ENCODE measurements at places on chromosomes 7 and 10. TPM values are rescaled to one million over a fixed set of nuclear protein-coding genes. Genes with fewer than 3 reads are reported as not detected.

GRCh38 chr7:95776561-95777185 lies 4.3 kb downstream of the DYNC1I1 start:
- DNase-seq: no peak

DNA sequence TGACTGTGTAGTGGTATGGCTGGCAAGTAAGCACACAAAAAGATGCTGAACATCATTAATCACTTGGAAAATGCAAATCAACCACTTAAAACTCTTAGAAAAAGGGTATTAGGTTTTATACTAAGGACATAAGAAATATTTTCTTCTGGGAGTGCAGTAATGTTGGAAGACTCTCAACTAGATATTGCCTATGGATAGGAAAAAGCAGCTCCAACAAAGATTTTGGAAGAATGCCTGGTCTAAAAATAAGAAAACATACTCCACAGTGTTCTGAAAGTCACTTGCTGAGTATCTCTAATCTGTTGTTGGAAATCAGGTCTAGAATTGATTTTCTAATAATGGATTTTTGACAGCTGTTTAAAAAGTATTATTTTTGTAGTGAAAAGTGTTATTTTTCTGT lies 50.8 kb upstream of the PHYHIPL start:
- DNase-seq: no peak

DNA sequence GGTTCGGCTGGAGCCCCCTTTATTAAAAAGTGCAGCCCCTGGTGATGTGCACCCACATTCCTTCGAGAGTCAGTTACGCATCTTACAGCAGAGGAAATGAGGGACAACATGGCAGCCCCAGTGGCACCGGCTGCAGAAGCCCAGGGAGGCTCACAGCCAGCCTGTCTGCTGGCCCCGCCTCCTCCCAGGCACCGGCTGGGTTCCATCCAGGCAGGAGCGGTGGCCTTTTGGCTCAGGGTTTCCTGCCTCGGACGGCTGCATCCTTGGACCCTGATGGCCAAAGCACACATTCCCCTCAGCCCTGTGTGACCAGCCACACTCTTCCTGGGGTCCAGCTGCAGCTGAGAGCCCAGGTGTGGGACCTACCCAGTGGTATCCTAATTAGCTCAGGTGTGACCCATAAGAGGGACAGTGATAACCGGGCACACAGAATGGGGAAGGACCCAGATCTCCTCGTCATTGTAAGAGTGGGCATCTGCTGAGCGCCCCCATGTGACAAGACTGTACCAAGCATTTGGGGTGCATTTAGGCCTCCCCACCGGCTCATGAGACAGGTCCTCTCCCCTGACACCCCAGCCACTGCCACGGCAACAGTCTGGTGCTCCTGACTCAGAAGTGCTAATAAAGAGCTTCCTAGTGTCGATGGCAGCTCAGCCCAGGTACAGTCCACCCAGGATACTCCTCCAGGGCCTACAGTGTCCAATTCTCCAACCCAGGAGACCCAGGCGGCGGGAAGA lies 63.3 kb upstream of the CHST15 start:
- no peak for DNase-seq

- no peak for DNase-seq
Observed at GRCh38 chr7:24152877-24153472, 131.0 kb upstream of the NPY start.

- no peak for DNase-seq
Observed at GRCh38 chr7:64625114-64626082, 40.5 kb upstream of the ZNF107 start.

DNA sequence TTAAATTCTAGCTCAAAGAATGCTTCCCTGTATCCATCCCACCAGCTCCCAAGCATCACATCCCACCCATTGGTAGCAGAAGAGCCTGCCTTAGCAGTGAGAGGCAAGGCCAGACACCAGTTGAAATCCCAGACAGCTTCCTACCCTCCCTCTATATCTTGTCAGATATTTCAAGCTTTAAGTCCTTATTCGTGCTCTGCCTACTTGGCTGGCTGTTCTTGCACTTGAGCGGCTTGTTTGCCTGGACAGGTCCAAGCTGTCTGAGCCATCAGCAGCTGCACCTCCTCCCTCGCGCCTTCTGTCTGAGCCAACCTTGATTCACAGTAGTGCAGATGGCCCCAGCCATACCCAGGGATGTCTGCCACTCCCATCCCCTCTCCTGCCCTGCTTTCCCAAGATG lies 16.4 kb downstream of the LRRC4 start:
- DNase-seq: no peak

GRCh38 chr7:90680484-90680883 lies 84.4 kb downstream of the CDK14 start:
- DNase-seq: no peak

GRCh38 chr7:128108129-128108528 lies 76.9 kb upstream of the LRRC4 start:
- DNase-seq: no peak

The TBX20 gene
- total RNA-seq: not detected

The ITGB1 gene
- total RNA-seq: 132 TPM

The ARL3 gene
- 4.2 TPM for total RNA-seq

All from pancreas (tissue), 10 donors.